GOT3 (cell line): ENCODE measurements at places on chromosomes 4 and X.

GRCh38 chr4:97531351-97531750, 611.9 kb downstream of the STPG2 start:
- no peak for DNase-seq

GRCh38 chr4:102780476-102781144, 19.8 kb upstream of the MANBA start:
- DNase-seq = no peak

DNA sequence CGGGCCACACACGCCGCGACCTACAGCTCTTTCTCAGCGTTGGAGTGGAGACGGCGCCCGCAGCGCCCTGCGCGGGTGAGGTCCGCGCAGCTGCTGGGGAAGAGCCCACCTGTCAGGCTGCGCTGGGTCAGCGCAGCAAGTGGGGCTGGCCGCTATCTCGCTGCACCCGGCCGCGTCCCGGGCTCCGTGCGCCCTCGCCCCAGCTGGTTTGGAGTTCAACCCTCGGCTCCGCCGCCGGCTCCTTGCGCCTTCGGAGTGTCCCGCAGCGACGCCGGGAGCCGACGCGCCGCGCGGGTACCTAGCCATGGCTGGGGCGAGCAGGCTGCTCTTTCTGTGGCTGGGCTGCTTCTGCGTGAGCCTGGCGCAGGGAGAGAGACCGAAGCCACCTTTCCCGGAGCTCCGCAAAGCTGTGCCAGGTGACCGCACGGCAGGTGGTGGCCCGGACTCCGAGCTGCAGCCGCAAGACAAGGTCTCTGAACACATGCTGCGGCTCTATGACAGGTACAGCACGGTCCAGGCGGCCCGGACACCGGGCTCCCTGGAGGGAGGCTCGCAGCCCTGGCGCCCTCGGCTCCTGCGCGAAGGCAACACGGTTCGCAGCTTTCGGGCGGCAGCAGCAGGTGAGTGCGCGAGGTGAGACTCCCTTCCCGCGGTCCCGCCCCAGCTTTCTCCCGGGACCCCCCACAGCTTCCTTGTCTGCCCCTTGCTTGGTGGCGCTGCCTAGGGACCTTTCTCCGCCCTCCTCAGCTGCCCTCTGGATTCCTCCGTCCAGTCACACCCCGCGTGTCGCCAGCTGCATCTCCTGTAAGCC, 678 bp downstream of the BMP3 start:
- DNase-seq = no peak

GRCh38 chr4:14259936-14260335, 632.4 kb upstream of the BOD1L1 start:
- DNase-seq = no peak

GRCh38 chr4:159117564-159117963, 14.7 kb downstream of the RAPGEF2 start:
- no peak for DNase-seq

- DNase-seq = no peak
These were observed 478.4 kb downstream of the BCOR start for GRCh38 chrX:39619182-39620009.

GRCh38 chr4:144894573-144894972, 203.4 kb downstream of the ANAPC10 start:
- no peak for DNase-seq

- no peak for DNase-seq
These were observed 9.9 kb downstream of the LHFPL1 start for GRCh38 chrX:112669824-112670223.

DNA sequence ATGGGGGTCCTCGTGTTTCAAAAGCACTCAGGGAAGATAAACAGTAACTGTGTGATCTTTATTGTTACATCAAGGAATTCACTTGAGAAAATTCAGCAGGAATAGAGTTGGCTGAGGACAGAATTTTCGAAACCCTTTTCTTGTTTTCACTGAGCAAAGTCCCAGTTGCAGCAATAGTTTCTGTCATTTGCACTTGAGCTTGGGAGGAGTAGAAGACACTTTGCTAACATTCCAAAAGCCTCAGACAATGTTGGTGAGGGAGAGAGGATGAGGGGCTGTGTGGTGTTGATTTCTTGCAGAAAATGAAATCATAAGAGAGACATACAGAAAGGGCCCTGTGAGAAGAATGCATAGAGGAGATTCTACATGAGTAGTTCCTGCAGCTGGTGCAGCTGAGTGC, 151.9 kb upstream of the DIPK2B start:
- no peak for DNase-seq

GRCh38 chr4:174120446-174121295, 162.8 kb downstream of the FBXO8 start:
- no peak for DNase-seq
